Stimulated activated CD8-positive, alpha-beta memory T cell treated with anti-CD3 and anti-CD28 coated beads, Interleukin-15, amount 100 ng/mL, for 4 hours (primary cell): ENCODE measurements at places on chromosomes 5 and 9.

- no peak for DNase-seq
Observed at GRCh38 chr9:18909140-18910018, 123.6 kb downstream of the SAXO1 start.

- no peak for DNase-seq
Observed at GRCh38 chr5:139167533-139167932, 30.6 kb downstream of the SIL1 start.

DNA sequence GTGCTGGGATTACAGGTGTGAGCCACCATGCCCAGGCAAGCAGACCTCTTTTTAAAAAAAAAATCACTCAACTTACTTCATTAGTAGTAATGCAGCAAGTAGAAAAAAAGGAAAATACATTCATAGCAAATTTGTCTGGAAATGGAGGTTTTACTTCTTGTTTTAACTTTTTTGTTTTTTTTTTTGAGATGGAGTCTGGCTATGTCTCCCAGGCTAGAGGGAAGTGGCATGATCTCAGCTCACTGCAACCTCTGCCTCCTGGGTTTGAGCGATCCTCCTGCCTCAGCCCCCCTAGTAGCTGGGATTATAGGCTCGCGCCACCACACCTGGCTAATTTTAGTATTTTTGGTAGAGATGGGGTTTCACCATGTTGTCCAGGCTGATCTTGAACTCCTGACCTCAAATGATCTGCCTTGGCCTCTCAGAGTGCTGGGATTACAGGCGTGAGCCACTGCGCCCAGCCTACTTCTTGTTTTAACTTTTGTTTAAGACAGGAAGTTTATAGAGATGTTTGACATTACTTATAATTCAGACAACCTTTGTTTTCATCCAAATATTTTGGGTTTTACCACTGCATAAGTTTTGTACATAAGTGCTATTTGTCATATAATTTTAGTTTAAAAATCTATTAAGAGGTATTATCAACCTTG is 26.5 kb downstream of the UBE2R2 start:
- DNase-seq: no peak

GRCh38 chr5:41906151-41906550 is 2.0 kb downstream of the RIMOC1 start:
- DNase-seq: no peak

- no peak for DNase-seq
Observed at GRCh38 chr5:76763136-76763535, 47.2 kb downstream of the F2R start.

DNA sequence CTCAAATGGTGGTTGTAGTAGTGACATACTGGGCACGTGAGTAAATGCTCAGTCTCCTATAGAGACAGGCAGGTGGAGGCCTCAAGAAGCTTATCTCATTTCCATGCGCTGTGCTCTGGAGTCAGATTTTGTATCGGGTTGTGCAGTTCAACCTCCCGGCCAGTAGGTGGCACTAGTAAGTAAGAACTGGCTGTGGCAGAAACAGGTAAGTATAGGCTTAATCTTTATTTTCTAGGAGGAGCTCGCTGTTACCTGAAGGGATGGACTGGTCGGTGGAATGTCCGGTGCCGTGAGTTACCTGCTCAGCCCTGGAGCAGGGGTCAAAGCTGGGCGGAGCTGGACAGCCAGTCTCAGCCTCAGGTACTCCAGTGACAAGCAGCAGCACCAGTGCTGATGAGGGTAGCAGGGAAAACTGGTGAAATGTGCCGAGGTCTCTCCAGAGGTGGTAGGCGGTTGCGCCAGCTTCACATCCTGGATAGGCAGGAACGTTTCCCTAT is 880.1 kb upstream of the SEMA6A start:
- DNase-seq: no peak

- no peak for DNase-seq
Observed at GRCh38 chr9:21984101-21984500, 10.1 kb downstream of the CDKN2A start.

GRCh38 chr5:763397-763796 is 21.1 kb downstream of the ZDHHC11B start:
- no peak for DNase-seq

- DNase-seq: no peak
Observed at GRCh38 chr5:119583684-119584083, 45.7 kb upstream of the FAM170A start.

- DNase-seq: no peak
Observed at GRCh38 chr9:111561165-111561719, 36.3 kb downstream of the ZNF483 start.

DNA sequence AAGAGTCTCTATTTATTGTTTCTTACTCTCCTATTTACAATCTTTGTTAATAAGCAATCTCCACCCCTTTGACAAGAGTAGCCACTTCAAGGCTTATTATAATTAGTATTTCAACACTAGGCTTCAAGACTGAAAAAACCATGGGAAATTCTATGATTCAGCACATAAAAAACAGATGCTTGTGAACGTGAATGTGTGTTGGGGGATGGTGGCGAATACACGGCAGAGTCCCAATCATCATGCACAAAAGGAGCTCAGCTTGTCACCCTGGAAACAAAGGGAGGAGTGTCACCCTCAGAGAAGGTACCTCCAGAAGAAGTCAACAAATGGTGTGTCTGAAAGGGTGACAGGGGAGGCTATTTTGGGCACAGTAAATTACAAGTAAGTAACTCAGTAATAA is 157.2 kb upstream of the RETREG1 start:
- DNase-seq: no peak

DNA sequence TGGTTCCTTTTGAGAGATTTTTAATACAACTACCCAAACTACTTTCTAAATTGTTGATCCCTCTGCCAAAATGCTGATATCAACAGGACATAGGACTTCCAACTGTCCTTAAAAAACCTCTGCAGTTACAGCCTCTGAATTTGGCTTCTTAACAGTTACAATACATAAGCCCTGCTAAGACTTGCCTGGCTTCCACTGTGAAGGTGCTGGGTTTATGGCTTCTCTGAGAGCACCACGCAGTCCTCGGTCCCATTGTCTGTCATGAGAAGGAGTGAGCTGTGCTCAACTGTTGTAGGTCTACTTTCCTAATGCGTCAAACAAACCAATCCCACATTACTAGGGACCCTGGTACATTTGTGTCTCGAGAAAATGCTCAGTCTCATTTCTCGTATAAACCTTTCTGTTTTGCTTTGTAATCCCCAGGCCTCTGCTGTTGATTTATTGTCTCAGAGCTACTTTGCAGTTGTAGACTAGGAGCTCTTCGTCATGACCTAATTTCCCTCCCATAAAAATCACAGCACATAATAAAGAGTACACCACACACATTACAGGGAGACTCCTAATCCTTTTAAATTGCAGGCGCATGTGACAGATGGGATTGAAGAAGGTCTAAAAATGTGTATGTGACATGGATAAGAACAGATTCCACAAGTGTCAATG is 274.9 kb downstream of the NR3C1 start:
- no peak for DNase-seq

DNA sequence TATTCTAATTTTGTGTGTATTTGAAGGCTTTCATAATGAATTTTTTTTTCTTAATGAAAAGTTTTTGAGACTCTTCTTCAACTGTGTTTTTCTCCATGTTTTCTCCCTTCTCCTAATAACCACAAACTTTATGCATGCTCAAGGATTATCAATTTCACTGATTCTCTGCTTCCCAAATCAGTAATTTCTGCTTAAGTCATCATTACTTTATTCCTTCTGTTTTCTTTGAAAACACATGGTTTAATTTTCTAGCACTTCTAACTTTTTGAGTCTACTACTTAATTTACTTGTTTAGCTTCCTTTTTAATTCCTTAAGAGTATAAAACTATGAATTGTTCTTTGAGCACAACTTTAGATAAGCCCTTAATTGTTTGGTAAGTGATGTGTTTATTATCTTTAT is 11.5 kb upstream of the FBN2 start:
- DNase-seq: no peak

GRCh38 chr9:107229241-107229741 is 53.8 kb upstream of the RAD23B start:
- DNase-seq: no peak
